ENCODE measurements at places on chromosomes 16 and 17.
A peak's percentile ranks its signal among the peaks of the same experiment; 100 is the strongest.

DNA sequence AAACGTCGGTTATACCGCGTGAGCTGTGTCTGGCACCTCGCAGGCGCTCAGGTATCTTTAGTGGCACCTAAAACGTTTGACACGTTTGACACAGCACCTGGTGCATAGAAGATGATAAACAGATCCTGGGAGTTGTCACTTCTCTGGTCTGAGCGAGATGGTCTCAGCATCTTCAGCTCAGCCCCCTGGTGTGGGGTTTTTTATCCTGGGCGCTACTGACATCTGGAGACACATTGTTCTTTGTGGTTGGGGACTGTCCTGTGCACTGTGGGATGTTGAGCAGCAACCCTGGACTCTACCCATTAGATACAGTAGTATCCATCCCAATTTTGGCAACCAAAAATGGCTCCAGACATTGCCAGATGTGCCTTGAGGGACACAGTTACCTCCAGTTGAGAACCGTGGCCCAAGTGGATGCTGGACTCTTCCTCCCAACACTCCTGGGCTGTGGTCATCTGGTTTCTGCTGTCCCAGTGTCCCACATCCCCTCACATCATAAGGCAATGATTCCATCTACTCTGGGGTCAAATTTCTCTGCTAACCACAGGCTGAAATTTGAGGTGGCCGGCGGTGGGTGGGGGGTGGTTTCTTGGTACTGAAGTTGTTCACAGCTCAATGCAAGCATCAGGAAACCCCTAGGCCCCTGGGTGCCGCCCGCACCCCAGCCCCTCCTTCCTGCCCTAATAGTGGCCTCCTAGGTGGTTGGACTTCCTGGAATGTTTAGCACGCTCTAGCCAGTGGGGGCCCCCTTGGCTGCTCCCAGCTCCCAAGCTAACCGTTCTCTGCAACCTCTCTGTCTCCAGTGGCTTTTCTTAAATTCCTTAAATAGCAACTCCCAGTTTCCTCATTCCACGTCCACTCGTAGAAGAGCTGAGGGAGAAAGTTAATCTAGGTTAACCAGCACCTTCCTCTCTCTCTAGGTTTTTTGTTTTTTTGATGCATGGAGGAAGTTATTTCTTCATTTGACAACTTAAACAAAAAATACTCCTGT, 124.8 kb downstream of the ABCC1 start:
- no peak for DNase-seq

- no peak for DNase-seq
These were observed 1.5 kb upstream of the KRT16 start for GRCh38 chr17:41614098-41614497.

- DNase-seq = no peak
These were observed 17.8 kb downstream of the DOC2B start for GRCh38 chr17:163514-164098.

DNA sequence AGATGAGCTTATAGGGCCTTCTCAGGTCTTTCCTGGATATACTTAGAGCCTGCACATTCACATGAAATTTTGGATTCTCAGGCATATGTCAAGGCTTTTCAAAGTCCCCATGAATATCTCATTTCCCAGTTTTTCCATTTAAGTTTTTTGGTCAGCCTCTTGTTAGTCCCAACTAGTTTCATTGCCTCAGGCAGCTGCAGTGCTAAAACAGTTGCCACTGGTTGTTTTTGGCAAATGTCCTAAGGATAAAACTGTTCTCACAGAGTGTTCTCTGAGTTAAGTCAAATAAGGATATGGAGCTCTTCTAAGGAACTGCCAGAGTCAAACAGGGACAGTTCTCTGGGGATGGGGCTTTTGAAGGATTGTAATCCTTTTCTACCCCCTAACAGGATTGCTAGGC, 39.9 kb upstream of the ABCC11 start:
- no peak for DNase-seq

GRCh38 chr17:74361230-74362068, at the start of gene BTBD17:
TSS of gene BTBD17 (minus strand) at chr17:74361868. CDS start at chr17:74361819, 49 bp downstream.
- peak; percentile 49 for DNase-seq

DNA sequence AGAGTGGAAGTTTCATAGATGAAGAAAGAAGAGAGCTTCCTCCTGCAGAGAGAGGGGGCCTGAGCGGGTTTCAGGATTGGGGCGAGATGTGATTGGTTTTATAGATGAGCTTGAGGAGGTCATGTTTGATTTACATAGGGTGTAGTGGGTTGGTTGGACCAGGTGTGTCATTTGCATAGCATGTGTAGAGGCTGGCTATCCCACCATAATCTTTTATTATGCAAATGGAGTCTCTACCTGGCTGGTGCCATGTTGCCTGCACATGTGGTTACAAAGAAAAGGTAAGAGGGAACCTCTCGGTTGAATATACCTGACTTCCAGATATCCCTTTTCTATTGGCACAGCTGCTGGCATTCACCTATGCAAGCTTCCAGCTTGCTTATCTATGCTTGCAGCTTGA, 228.1 kb downstream of the BCAS3 start:
- no peak for DNase-seq

- DNase-seq = peak; percentile 21
These were observed 36.5 kb downstream of the IRF8 start for GRCh38 chr16:85935391-85935973.

DNA sequence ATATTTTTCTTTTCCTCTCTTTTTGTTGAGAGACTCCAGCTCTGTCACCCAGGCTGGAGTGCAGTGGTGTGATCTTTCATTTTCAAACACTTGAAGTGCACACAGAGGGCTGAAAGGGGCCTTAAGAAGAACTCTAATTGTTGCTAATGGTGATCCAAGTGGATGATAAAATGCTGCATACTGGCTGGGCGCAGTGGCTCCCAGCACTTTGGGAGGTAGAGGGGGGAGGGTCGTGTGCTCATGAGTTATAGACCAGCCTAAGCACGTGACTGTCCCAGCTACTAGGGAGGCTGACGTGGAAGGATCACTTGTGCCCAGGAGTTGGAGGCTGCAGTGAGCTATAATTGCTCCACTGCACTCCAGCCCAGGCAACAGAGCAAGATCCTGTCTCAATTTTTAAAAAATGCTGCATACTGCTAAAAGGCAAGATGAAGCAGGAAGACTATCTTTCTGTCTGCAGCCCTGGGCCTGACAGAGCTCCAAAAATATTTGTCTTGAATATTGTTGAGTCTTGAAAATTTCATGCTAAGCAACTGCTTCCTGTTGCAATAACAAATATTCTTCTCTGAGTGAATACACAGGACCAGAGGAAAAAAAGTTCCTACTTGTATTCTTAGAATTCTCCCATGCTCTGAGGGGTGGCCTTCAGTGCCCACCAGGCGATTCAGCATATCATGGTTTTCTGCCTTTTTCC, 63.7 kb upstream of the AKTIP start:
- no peak for DNase-seq

DNA sequence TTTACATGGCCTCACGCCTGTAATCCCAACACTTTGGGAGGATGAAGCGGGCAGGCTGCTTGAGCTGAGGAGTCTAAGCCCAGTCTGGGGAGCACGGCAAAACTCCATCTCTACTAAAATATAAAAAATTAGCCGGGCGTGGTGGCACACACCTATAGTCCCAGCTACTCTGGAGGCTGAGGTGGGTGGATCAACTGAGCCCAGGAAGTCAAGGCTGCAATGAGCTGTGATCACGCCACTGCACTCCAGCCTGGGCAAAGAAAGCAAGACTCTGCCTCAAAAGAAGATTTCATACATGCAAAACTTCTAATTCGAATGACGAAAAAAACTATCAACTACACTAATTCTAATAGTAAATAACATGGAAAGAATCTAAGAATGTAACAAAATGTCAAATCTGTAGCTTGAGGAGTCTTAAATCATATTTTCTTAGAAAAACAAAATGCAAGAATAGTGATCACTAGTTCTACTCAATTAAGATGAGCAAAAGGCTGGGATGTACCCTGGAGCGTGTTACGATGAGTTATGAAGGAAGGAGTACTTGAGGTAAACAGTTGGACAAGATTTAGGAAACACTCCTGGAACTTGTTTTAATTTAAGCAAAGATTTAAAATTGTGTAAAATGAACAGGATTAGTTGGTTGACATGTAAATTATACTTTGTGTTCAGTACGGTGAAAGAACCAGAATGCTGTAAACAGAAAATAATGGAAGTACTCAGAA, 20.7 kb downstream of the YWHAE start:
- DNase-seq = no peak

GRCh38 chr17:29190039-29190438, 9.8 kb upstream of the MYO18A start:
- DNase-seq = no peak

DNA sequence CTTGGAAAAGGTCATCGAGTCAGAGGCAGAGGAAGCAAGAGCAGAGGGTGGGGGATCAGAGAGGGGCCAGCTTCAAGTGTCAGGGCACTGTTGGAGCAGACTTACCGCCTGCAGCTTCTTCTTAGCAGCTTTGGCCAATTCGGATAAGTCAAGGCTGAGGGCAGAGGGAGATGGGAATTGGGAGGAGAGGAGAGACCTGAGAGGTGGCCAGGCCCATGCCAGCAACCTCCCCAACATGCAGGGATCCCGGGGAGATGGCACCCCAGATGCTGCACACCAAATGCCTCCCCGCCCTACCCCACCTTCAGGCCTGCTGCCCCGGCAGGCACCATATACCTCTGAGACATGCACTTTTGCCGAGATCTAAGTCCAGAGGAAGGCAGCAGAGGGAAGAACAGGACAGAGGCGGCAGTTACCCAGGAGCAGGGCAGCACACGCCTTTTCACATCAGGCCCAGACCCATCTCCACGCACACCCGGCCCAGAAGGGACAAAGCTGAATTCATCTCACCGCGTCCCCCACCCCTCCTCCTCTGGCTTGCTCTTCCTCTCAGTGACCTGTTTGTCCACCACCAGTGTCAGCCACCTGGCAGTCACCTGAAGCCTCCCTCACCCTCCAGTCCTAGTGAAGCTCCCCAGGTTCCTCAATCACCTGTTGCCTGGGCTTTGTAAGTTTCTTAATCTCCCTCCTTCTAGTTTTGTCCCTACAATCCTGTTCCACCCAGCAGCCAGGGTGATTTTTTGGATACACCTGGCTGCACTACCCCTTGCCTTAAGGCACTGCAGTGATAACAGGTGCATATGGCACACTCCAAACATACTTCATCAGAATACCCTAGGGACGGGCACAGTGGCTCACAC, 10.4 kb downstream of the TP53I13 start:
- no peak for DNase-seq

GRCh38 chr17:8841844-8842243, 25.6 kb downstream of the PIK3R6 start:
- DNase-seq = no peak

DNA sequence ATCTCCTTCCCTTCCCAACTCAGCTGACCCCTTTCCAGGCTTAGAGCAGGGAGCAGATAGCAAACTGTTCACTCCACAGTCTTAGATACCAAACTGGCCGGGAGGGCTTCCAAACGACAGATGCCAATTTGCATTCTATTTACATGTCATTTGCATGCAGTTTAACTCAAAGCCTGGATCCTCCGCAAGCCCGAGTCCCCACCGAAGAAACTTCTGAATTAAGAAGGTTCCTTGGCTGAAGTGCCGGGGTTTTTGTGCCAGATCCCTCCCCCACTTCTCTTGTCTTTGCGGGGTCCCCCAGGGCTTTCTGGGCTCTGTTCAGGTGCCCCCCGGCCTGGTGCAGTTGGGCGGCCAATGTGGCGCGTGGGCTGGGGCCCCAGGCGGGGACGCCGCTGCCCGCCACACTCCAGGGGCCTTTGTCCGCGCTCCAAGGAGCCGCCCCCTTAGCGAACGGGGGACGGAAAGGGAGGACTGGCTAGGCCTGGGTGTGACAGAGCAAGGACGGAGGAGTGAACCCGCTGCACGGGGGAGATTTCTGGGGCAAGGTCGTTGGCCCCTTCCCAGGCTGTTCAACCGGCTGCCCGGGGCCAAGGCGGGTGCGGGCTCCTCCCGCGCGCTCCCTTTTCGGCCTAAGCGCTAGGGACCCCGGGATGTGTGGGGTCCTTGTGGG, 1.2 kb downstream of the GPRC5B start:
- no peak for DNase-seq

DNA sequence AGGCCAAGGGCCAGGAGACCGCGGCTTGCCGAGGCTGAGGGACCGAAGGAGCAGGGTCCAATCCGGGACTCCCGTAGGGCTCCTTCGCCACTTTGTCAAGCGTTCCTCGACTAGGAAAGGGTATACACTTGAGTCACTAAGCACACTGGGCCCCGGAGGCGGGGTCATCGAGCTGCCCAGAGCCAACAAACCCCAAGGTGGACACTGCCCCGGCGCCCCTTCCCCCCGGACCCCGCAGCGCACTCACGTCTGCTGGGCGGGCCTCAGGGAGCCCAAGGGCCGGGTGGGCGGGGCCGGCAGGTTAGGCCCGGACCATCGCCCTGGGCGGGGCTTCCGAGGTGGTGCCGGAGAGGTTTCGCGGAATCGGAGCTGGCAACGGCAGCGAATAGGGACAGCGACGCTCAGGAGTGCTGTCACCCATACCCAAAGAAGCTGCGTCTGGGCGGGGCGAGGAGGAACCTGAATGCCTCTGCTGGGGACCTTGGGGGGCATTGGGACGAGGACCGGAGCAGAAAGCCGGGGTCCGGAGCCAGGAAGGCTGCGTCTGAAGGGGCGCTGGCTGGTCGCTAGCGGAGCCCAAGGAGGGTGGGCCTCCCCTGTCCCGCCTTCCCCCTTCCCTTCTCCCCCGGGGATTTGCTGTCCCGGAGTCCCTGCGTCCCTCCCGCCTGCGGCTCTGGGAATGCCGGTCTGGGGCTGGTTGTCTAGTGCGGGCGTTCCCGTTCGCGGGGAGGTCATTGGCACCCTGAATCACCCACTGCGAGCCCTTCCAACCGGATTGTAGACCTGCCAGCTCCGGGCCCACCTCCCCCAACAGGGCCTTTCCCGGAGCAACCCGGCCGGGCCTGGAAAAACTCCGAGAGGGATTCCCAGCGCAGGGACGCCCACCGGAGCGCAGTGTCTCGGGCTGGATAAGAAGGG, 118.2 kb upstream of the SMURF2 start:
- DNase-seq = peak; percentile 76

DNA sequence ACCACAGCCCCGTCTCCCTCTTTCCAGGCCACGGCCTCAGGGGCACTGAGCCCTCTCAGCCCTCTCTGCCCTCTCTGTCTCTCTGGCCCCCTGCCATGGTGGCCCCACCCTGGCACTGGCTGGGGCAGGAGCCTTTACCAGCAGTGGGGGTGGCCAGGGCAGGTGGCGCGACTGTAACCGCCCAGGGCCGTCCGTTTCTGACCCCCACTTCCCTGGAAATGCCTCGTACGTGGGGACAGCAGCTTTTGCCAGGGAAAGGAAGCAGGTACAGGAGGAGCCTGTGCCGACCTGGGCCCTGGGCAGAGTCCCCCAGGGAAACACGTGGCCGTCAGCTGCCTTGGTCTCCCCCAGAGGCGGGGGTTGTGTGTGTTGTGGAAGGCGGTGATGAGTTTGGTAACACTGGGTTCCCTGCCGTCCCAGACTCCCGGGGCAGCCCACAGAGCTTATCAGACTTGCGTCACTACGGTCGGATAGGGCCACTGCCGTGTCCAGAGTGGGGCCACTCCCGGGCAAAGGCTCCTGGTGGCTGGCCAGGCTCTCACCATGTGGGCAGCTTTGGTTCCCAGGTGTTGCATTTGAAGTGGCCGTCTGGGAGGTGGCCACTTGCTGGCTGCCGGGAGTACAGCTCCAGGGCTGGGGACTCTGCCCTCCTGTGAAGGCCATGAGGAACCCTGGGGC, 249.3 kb upstream of the CIBAR2 start:
- no peak for DNase-seq
